ENCODE measurements at places on chromosomes 11 and 22. TPM values are rescaled to one million over a fixed set of nuclear protein-coding genes. Genes with fewer than 3 reads are reported as not detected.

GRCh38 chr22:20591295-20591645 lies 83.9 kb downstream of the MED15 start:
- peak; percentile 59 for DNase-seq

- DNase-seq, result no peak
These were observed 507.6 kb upstream of the LARGE1 start for GRCh38 chr22:34427841-34428240.

DNA sequence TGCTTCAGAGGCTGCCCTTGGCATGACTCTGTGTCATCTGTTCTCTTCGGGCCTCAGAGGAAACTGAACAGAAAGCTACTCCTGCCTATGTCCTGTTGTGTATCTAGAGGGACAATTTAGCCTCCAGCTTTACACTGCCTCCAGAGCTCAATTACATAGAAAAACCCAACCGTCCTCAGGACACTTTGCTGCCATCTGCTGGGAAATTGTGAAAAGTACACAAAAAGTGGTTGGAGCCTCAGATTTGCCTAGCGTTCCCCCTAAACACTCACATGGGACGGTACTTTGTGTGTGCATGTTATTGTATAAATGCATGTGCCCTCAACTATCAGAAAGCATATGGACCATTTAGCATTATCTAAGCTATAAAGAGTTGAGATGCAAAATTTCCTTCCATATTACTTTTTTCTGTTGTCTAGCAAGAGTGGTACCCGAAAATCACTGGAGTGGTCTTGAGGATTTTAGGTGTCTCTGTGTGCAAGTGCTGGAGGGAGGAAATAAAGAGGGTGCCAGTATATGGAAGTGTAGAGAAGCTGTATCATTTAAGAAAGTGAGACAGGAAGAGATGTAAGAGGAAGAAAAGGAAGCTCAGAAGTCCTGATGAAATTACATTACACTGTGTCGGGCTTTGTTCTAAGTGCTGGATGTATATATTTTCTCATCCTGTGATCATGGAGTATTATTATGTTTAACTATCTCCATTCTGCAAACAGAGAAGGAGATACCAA lies 8.7 kb upstream of the MS4A4E start:
- no peak for DNase-seq

DNA sequence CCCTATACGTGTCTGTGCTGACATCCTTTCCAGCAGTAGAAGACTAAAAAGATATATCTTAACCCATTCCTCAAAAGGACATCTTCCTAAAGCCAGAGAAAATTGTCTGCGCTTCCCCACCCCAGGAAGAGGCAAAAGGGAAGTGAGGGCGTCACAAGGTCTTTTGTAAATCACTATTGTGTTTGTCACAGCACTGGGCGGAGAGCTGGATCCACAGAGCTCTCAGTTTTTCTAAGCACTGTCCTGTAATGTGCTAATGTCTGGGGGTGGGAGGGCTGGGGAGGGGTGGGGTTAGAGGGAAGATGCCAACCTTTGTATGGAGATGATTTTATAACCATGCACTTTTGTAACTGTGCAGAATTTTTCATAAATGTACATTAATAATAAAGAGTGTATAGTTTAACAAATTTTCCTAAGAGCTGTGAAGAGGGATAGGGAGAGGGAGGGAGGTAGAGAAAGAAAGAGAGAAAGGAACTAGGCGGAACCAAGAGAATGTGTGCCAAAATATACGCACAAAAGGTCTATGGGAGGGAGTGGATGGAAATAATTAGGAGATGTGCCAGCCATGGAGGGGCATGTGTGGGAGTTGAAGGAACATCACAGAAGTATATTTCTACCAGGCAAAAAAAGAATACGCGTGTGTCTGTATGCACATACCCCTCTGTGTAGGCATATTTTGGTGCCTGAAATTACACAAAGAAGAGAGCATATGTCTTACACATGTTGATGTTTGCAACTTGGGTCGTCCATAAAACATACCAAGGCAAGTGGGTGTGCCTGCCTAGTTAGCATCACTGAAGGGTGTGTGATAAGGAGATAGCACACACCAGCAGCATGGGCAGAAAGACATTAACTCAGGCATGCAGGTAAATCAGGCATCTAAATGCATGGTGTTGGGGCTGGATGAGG lies 9.8 kb downstream of the LRRC55 start:
- no peak for DNase-seq

DNA sequence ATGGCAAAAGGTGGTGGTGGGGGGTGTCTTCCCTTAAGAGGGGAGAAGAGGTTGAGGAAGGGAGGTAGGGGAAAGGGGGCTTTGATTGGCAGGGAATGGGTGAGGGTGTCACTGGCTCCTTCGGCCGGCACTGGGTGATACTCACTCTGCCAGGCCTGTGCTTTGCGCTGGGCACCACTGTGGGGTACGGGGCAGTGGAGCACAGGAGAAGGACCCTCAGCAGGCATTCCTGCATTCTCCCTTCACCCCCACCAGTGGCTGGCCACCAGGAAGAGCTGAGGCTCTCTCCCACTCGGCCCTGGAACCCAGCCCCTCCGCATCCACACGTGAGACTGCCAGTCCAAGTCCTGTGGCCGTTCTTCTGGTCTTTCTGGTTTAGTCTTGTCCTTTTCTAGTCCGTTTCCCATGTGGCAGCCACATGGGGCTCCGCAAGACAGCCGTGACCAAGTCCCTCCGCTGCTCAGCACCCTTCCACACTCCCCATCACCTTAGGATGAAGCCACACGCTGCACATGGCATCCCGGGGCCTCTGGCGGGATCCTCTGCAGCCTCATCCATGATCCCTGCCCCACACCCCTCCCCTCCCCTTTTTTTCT lies 8.0 kb downstream of the CAPN5 start:
- DNase-seq, result no peak

- DNase-seq, result no peak
These were observed 84.0 kb upstream of the RCN1 start for GRCh38 chr11:32006799-32007388.

- DNase-seq, result no peak
These were observed 2.7 kb upstream of the CHST1 start for GRCh38 chr11:45667929-45668680.

GRCh38 chr22:43239193-43239780 lies 52.4 kb upstream of the TTLL12 start:
- DNase-seq, result no peak

- no peak for DNase-seq
These were observed 294.7 kb upstream of the ZC3H12C start for GRCh38 chr11:109798521-109798920.

DNA sequence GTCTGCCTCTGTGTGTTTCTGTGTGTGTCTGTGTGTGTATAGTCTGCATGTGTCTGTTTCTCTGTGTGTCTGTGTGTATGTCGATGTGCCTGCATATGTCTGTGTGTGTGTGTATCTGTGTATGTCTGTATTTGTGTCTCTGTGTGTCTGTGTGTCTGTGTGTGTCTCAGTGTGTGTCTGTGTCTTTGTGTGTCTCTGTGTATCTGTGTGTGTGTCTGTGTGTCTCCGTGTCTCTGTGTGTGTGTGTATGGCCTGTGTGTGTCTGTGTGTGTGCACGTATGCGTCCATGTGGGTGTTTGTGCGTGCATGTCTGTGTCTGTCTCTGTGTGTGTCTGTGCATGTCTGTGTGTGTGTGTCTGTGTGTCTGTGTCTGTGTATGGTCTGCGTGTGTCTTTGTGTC lies 439 bp downstream of the SNX32 start:
- no peak for DNase-seq

DNA sequence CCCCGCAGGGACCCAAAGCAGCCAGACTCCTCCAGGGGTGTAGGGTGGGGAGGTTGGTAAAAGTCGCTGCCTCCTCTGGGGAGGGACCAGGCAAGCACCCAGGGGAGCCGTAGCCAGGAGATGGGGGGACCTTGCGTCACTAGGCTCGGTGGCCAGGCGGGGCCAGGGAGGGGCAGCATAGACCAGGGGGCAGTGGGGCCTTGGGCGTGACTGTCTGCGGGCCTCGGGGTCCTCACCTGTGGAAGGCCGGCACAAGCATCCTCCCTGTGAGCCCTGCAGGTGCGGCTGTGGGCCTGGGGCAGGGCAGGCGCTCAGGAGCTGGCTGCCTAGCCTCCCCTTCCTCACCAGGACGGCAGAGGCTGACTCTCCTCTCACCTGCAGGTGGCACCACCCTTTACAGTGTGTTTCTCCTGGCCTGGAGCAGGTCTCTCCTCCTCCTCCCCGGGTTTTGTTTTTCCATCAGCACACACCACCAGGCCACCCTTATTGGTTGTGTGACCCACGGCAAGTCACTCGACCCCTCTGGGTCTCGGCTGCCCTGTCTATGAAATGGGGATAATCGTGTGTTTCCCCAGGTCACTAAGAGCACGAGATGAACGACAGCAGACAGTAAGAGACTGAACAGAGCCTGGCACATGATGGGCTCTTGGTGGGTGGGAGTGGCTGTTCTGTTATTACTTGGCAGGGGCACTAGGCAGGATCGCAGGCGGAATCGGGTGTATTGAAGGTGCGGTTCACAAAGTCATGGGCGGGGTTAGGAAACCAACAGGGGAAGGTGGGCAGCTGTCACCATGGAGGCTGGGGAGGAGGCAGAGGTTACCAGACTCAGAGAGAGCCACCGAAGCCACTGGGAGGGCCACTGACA lies 52.7 kb downstream of the FLRT1 start:
- DNase-seq, result no peak

- DNase-seq, result no peak
These were observed 77.1 kb upstream of the MTMR2 start for GRCh38 chr11:96001037-96001436.

- DNase-seq, result no peak
These were observed 4.9 kb downstream of the TBRG1 start for GRCh38 chr11:124627546-124627945.

GRCh38 chr11:66063900-66064299 lies 6.2 kb upstream of the PACS1 start:
- DNase-seq, result no peak

DNA sequence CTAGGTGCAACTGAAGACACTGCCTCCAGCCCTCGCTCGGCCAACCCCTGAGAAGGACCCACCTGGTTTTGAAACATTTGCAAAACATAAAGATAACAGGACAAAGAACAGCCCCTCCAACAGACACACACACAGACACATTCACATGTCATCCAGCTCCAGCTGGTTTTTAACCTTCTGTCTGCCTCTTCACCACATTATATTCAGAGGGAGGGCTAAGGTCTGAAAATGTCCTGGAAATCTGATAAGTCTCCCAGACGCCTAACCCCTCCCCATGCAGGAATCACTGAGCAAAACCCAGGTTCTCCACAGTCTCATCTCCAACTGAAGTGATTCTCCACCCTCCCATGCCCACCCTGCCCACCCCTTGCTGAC lies 29.4 kb downstream of the PACSIN2 start:
- no peak for DNase-seq

DNA sequence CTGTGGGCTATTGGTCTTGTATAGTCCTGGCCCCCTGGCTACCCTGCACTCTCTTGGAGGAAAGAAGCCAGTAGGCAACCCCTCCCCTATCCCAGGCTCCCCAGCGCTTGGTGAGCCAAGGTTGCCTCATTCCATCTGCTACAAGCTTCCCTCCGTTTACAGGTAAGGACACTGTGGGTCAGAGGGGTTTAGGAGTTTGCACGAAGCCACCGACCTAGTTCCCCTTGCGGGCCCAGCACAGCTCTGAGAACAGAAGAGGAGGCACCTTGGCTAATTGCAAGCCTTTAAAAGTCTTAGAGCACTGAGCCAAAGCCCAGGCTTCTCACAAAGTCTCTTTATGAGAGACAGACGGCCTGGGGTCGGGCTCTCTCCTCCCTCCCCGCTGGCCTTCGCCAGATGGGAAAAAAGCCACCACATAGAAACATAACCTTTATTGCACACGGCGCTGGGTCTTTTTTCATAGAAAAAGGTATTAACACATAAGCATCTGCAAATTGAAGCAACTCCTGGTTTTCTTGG lies 99.8 kb downstream of the CEP164 start:
- no peak for DNase-seq

DNA sequence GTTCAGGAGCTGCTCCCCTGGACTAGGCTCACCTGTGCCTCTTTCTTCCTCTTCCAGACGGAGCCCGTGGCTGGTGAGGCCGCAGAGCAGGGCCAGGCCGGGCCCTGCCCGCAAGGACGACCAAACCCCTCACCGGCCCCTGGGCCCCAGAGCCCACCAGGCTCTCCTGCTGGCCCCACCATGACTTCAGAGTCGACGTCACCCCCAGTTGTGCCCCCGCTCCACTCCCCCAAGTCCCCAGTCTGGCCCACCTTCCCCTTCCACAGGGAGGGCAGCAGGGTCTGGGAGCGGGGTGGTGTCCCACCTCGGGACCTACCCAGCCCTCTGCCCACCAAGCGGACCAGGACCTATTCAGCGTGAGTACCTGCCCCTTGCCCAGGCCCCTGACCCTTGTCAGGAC lies 11.0 kb downstream of the CSDC2 start:
- DNase-seq, result no peak

- DNase-seq, result no peak
These were observed 56.8 kb downstream of the LDLRAD3 start for GRCh38 chr11:36000616-36001190.

- no peak for DNase-seq
These were observed 23.0 kb downstream of the C22orf23 start for GRCh38 chr22:37930270-37930951.

- DNase-seq, result peak; percentile 19
These were observed 1062.8 kb downstream of the DLG2 start for GRCh38 chr11:84564180-84564866.

DNA sequence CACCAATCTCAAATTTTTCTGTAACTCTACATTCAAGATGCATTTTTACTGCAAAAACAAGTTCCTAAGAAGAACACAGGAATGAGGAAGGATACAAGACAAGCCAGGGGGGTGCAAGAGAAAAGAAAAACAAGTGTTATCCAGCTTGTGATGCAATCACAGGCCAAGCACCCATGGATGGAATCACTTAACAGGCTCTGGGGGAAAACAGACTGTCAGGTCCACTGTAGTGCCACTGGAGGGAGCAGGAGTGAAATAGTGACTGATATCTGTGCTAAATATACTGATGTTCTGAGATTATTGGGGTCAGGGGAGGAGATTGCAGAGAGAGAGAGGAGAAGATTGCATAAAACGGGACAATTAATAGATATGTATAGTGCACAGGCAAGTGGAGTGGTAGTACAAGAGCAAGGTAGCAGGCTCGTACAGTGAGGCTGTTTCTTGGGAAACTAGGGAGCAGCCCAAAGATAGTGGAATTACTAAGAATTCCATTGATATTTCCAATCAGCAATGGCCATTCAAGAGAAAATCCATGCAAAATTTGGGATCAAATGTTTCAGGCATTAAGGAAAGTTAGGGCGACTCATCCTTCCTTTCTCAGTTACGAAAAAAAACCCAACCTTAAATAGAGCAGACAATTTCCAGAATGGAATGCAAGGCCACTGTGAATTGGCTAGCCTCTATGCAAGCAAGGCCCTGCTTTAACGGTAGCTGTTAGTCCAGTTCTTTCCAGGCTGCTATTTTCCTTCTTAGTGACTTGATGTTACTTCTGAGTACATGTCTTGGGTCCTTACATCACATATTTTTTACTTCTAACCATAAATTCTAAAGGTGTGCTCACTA lies 52.2 kb upstream of the CEP126 start:
- no peak for DNase-seq

- DNase-seq, result no peak
These were observed 343.1 kb upstream of the SYN3 start for GRCh38 chr22:33401291-33401690.

INS gene
- 145,342 TPM for polyA plus RNA-seq

CRYBA4 gene
- not detected for polyA plus RNA-seq

ACRV1 gene
- not detected for polyA plus RNA-seq

C22orf42 gene
- polyA plus RNA-seq, result 1.4 TPM

OR8D4 gene
- polyA plus RNA-seq, result 0.19 TPM

NTM gene
- polyA plus RNA-seq, result 0.45 TPM

APOBEC3H gene
- polyA plus RNA-seq, result 0.15 TPM

IGLL1 gene
- polyA plus RNA-seq, result not detected
